ENCODE measurements at places on chromosomes 11 and 22.
A peak's percentile ranks its signal among the peaks of the same experiment; 100 is the strongest.

DNA sequence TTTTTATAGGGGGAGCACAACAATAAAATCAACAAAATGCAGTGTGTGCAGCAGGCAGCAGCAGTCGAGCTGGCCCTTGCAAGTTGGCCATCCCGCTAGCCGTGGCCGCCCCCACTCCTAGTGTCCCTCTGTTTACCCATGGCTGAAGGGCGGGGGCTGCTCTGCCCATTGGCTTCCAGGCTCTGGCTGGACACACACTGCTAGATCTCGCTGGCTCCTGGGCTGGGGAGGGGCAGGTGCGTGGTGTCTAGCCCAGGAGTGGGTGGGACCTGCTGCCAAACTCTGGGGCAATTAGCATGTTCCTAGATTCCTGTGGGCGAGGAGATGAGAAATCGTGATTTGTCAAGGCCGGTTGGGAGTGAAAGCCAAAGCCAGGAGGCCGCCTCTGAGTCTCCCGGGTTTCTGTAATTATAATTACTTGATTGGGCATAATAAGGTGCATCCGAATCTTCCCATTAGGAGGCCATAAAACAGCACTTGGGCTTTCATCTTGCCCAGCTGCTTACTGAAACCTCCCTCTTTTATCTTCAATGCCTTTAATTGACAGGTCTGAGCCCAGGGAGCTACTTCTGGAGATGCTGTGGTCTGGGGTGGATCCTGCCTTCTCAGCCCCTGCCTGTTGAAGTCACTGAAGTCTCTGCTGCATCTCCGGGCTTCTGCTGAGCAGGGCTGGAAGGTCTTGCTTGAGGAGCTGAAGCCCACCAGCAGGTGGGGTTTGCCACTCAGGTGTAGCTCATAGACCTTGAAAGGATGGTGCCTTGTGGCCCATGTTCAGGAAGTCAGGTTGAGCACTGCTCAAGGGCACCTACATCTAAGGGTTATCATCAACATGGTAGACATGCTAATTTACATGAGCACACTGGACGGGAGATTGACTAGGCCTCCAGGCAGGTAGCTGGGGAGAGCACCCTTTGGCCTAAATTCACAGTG lies 44.5 kb upstream of the DKK3 start:
- peaks cover 4% of the 10 kb centered on the region for H3K4me1 ChIP-seq
- peak; percentile 54 for DNase-seq
- H3K27ac ChIP-seq: no peak overlapping the region
- H3K27me3 ChIP-seq: no peaks in the 10 kb centered on the region
- no peak overlapping the region for H3K4me3 ChIP-seq

DNA sequence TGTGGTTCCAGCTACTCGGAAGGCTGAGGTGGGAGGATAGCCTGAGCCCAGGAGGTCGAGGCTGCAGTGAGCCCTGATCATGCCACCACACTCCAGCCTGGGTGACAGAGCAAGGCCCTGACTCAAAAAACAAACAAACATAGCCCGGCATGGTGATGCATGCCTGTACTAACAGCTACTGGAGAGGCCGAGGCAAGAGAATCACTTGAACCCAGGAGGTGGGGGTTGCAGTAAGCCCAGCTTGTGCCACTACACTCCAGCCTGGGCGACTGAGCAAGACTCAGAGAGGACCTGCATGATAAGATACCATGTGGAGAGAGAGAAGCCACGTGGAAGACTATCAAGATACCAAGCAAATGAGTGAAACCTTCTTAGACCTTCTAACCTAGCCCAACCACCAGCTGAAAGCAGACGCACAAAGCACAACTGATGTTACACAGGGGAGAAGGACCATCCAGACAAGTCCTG lies 36.1 kb downstream of the AMBRA1 start:
- no peak for DNase-seq
- peaks cover 70% of the 10 kb centered on the region for H3K4me1 ChIP-seq
- H3K27me3 ChIP-seq: no peaks in the 10 kb centered on the region

GRCh38 chr11:32387411-32387810 lies 47.9 kb downstream of the WT1 start:
- no peaks in the 10 kb centered on the region for H3K4me1 ChIP-seq
- no peaks in the 10 kb centered on the region for H3K27me3 ChIP-seq
- no peak for DNase-seq
- H3K36me3 ChIP-seq: no peaks in the 10 kb centered on the region
- no peak overlapping the region for H3K4me3 ChIP-seq

- no peaks in the 10 kb centered on the region for H3K36me3 ChIP-seq
- DNase-seq: peak; percentile 52
- no peak overlapping the region for H3K4me3 ChIP-seq
These were observed 2.1 kb upstream of the OR52D1 start for GRCh38 chr11:5486421-5486820.

DNA sequence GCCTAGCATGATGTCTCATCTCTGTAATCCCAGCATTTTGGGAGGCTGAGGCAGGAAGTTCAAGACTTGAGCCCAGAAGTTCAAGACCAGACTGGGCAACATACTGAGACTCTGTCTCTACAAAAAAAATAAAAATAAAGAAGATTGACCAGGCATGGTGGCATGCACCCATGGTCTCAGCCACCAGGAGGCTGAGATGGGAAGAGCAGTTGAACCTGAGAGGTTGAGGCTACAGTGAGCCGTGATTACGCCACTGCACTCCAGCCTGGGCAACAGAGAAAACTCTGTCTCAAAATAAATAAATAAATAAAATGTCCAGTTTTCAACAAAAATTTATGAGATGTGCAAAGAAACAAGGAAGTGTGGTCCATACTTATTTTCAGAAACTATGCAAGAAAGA lies 28.3 kb downstream of the EFCAB6 start:
- no peaks in the 10 kb centered on the region for H3K4me1 ChIP-seq
- no peak overlapping the region for H3K27ac ChIP-seq
- H3K4me3 ChIP-seq: no peak overlapping the region
- H3K27me3 ChIP-seq: peaks cover 7% of the 10 kb centered on the region
- no peaks in the 10 kb centered on the region for H3K36me3 ChIP-seq

GRCh38 chr11:122246874-122247273 lies 130.9 kb upstream of the BLID start:
- H3K27me3 ChIP-seq: peaks cover 7% of the 10 kb centered on the region
- H3K36me3 ChIP-seq: no peaks in the 10 kb centered on the region
- H3K4me1 ChIP-seq: no peaks in the 10 kb centered on the region
- no peak overlapping the region for H3K4me3 ChIP-seq
- no peak overlapping the region for H3K27ac ChIP-seq
